HS-5 (cell line): ENCODE measurements at places on chromosomes 7 and 10.
A peak's percentile ranks its signal among the peaks of the same experiment; 100 is the strongest.

- DNase-seq: no peak
Observed at GRCh38 chr7:102215256-102215655, 71.4 kb upstream of the SH2B2 start.

GRCh38 chr7:46633630-46634240 lies 712.7 kb upstream of the IGFBP3 start:
- no peak for DNase-seq

GRCh38 chr10:98314532-98315284 lies 46.7 kb upstream of the LOXL4 start:
- no peak for DNase-seq

DNA sequence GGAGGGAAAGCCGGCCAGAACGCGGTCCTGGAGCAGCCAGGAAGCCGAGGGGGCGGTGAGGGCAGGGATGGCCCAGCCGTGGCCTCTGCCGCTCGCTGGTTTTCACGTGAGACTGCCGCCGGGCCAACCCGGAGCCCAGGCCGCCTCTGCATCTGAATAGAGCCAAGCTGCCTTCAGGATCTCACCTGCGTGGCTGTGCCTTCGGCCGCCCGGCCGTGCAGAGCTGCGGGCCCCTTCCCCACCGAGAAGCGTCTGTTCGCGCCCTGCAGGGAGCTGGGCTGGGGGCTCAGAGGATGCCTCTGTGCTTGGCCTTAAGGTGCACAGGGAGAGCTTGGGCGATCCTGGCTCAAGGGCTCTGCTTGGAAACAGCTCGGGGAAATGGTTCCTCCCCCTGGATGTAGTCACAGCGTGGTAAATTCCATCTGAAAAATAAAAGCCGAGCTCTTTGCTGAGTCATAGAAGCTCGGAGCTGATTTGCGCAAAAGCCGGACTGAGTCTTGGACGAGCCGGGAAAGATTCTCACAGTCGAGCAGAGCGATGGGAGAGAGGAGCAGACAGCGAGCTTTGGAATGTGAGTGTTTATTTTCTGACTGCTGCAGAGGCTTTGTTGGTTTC lies at the start of gene JAKMIP3:
TSS of gene JAKMIP3 (plus strand) at position 456 of the 615 bp plus-strand sequence. CDS start 38,863 bp downstream, outside the sequence.
- peak; percentile 57 for DNase-seq

DNA sequence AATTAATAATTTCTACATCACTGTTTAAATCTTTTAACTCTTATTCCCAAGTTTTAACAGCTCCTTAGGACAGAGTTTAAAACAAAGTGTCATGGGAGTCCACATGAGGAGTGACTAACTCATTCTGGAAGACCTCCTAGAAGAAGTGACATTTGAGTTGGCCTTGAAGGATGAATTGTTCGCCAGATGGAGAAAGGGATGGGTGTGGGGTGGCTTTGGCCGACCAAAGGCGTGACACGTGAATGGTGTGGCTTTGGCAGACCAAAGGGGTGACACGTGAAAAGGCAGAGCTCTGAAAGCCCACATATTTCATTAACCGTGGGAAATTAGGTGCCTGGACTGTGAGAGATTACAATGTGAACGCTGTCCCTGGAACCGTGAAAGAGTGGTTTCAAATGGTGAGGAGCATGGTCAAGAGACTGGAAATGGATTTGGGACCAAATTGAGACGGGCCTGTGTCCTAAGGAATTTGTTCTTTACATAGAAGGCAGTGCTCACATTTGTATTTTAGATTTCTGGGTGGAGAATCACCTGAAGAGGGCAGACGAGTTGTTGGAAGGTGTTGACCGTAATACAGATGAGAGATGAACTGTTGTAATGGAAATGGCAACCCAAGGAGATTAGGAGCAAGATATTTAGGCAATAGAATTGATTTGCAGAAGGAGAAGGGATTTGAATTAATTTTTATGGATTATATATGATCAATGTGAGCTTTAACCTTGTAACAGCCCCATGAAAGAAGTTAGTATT lies 228.1 kb downstream of the BICC1 start:
- DNase-seq: no peak

- DNase-seq: no peak
Observed at GRCh38 chr10:62638062-62638477, 166.4 kb upstream of the ADO start.

GRCh38 chr10:28984431-28984830 lies 304.4 kb upstream of the LYZL1 start:
- no peak for DNase-seq

GRCh38 chr10:15169555-15170401 lies 1.3 kb upstream of the NMT2 start:
- DNase-seq: no peak

DNA sequence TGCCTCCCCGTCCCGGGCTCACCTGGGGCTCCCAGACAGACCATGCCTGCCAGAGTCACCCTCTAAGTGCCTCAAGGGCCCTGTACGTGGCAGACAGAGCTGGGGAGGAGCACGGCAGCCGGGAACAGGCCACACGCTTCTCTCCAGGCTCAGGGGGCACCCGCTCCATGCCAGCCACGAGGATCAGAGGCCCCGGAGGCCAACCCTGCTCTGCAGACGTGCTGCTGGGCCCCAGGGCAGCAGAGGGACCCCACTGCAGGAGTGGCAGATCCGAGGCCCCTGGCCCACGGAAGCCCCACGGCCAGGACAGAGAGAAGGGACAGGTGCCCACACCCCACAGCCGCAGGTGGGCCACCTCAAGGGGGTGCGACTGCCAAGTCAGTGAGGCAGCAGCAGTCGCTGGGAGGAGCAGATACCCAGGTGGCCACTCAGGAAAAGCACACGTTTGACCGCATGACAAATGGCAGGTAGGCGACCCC lies 58.4 kb upstream of the TNRC18 start:
- DNase-seq: no peak

- no peak for DNase-seq
Observed at GRCh38 chr10:72340510-72341261, 14.0 kb downstream of the DNAJB12 start.

DNA sequence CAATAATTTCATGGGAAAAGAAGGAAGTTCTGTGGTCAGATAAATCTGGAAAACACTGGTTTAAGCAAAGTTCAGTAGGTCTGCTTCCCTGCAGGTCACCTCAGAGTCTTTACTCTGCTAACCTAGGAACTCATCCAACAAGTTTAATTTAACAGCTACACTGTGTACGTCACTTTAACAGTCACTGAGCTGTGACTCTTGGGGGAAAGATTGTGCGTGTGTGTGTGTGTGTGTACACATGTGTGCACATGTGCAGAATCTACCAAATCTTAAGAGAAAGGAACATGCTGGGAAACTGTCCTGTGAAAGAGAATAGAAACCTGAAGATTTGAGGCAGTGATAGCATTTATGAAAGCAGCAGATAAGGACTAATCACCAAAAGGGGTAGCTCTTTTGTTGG lies 62.6 kb downstream of the IKZF1 start:
- DNase-seq: no peak

GRCh38 chr7:134640842-134641715 lies 5.6 kb upstream of the BPGM start:
- no peak for DNase-seq
